ENCODE measurements at places on chromosomes 6 and 20. TPM values are rescaled to one million over a fixed set of nuclear protein-coding genes. Genes with fewer than 3 reads are reported as not detected.

The KIF13A gene
- 46.3 TPM for polyA plus RNA-seq

The VSX1 gene
- polyA plus RNA-seq: not detected

The XKR7 gene
- polyA plus RNA-seq: 0.06 TPM

DNA sequence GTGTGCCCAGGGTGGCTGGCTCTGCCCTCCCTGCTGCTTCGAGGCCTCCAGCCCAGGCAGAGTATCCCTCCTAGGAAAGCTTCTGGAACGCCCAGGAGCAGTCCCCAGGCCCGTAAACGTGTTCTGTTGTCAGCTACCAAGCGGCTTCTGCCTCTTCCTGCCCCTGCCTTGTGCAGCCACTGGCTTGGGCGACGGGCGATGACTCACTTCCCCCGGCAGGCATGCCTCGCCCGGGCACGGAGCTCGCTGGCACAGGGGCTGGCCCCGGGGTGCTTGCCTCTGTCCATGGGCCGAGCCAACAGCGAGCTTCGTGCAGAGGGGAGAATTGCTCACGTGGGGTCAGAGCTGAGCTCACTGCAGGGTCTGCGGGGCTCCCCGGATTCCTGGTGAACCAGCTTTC, 86.7 kb upstream of the THBS2 start:
- DNase-seq: no peak

DNA sequence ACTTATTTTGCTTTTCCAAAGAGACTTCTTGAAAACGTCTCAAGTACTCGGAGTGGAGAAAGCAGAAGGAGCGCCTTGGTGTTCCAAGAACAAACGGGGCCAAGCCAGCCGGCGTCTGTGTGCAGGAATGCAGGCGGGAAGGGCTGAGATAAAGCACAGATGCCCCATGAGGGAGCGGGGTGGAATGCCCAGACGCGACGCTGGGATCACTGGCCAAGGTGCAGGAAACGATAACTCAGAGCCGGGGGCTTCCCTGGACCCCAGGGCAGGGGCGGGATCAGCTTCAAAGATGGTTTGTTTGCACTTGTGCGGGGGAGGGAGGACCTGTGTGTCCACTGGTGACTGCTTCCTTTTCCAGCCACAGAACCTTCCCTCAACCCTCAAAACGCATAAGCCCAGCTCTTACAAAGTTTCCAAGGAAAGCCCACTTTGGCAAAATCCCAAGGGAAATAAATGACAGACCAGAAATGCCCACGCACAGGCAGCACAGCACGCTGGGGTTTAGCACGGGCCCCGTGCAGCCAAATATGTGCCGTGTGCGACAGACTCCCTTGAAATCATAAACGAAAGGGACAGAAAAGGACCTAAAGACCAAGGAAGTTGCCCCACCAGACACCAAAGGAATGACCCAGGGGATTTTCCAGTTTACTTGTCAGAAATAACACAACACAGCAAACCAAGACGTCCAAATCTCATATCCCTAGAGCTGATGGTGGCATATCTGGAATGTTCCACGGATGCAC, 113.9 kb downstream of the NFATC2 start:
- peak; percentile 31 for DNase-seq

DNA sequence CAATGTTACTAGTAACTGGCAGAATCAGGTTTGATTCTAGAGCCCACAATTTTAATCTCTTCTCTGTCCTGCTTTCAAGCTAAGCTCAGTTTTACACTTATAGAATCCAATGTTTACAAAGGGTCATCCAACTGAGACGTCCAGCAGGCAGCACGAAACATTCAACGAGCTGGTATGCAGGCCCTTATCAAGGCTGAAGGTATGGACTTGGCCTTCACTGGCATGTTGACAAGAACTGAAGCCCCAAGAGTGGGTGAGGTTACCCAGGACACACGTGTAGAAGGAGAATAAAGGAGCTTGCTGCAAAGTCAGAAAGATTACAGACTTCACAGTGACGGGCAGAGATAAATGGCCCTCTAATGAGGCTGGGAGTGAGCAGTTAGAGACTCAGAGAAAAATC, 187.4 kb downstream of the KIF16B start:
- no peak for DNase-seq

- DNase-seq: no peak
Measured at GRCh38 chr20:59032713-59033059, 551 bp upstream of the ATP5F1E start.

DNA sequence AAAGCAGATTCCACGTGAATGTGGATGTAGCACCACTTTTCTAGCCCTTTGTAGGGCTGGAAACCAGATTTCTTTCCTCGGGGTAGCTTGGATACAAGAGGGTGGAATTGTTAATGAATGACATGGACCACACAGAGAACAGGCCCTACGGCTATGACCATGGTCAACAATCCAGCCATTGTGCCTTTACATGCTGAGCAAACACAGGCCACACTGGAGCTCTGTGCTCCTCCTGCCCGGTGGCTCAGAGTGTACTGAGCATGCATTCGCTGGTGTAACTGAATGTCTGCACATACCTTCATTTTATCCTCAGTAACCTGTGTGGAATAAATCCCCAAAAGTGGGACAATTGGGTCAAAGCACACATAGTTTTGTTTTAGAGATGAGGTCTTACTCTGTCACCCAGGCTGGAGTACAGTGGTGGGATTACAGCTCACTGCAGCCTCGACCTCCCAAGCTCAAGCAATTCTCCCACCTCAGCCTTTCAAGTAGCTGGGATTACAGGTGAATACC, 32.8 kb downstream of the LRP11 start:
- no peak for DNase-seq

GRCh38 chr6:142361779-142362750, 60.3 kb downstream of the ADGRG6 start:
- DNase-seq: no peak
